ENCODE measurements at places on chromosomes 12 and 14. TPM values are rescaled to one million over a fixed set of nuclear protein-coding genes. Genes with fewer than 3 reads are reported as not detected.

Gene EML5
- 0.69 TPM for total RNA-seq

DNA sequence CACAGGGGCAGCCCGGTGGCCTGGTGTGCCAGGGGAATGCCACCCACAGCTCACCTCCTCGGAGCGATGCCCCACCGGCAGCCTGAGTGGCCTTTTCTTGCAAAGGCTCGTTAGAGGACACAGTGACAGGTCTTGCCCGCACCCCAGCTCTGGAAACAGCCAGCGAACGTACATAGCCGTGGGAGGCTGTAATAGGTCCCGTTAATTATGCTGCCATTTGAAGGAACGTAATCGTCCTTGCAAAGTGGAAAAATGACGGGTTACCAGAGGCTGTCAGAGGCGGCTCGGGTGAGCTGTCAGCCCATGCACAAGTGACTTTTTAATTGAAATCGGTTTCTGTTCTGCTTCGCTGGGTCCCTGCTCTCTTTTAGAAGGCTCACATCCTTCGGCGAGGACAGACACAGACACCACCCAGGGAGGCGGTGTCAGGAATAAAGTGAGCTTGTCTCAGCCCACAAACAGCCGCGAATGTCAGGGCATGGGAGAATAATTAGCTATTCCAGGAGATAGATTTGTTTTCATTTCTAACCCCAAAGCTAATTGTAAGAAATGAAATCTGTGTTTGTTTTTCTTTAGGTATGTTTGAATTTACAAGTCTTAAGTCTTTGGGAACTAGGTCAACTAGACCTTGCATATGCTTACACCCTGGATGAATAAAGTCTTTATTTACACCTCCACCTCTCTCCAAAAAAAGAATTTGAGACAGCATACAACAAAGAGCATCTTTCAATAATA lies 77.2 kb upstream of the RFLNA start:
- no peak overlapping the region for H3K4me3 ChIP-seq
- H3K36me3 ChIP-seq = no peaks in the 10 kb centered on the region
- no peaks in the 10 kb centered on the region for H3K27me3 ChIP-seq
- no peak for DNase-seq

DNA sequence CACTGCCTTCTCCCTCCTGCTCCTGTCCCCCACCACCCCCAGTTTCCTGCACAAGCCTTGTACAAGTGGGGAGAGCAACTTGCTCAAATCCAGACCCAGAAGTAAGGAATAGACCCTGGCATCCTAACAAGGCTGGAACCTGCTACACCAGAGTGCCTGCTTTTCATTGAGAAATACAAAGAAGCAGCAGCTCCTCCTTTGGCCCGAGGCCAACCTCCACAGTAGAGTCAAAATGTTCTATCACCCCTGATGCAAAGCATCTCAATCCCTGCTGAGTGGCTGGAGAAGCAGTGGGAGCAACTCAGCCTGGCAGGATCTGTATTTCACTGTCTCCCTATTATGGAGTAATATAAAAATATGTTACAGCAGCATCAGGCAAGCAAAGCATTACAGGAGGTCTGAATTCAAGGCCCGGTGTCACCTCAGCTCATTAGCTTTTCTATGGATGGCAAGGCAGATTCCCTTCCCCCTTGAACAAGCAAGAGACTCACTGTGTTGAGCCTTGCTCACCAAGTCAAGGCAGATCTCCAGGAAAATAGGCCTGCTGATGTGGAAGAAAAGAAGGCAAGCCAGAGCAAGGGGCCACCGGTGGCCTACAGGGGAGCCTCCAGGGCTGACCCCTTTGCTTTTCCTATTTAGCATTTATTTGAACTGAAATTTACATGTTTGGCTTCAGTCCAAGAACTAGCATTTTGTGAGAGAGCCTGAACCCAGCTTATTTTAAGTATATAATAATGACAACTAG lies 186.3 kb upstream of the EGLN3 start:
- H3K27me3 ChIP-seq = no peaks in the 10 kb centered on the region
- H3K36me3 ChIP-seq = no peaks in the 10 kb centered on the region
- H3K27ac ChIP-seq = no peak overlapping the region

Gene LALBA
- not detected for total RNA-seq

DNA sequence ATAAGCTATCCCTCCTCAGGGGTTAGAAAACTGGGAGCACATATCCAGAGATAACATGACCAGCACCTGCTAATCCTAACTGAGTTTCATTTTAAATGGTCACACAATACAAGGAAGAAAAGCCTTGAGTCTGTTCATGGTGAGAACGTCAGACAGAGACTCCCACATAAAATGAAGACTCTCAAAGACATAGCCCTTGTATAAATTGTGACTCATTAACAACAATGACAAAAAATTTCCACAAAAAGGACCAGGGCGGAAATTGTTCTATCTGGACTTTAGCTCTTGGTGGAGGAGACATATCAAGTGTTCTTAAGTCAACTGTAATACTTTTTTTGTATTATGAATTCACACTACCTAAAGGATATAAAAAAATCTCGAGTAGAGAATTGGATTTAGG lies 313.7 kb upstream of the DCN start:
- no peaks in the 10 kb centered on the region for H3K27me3 ChIP-seq
- no peak for DNase-seq
- H3K4me3 ChIP-seq = no peak overlapping the region
- no peaks in the 10 kb centered on the region for H3K36me3 ChIP-seq
- H3K27ac ChIP-seq = no peak overlapping the region
- H3K4me1 ChIP-seq = no peaks in the 10 kb centered on the region

DNA sequence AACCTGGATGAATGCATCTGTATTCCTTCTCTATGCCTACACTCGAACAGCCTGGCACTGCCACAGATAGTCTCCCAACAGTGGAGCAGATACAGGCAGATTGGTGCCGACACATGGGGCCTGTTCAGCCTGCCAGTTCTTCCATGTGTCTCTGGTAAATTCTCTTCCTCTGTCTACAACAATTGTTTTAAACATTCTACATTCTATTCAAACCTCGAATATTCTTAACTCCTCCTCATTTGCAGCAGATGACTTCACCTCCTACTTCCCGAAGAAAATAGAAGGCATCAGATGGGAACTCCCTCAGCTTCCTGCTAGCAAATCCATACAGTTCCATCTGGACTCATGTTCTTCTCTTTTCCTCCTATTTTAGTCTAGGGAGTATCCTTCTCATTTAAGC lies 43.1 kb upstream of the OTOGL start:
- no peak overlapping the region for H3K4me3 ChIP-seq
- no peaks in the 10 kb centered on the region for H3K36me3 ChIP-seq
- H3K4me1 ChIP-seq = no peaks in the 10 kb centered on the region

Data from CD4-positive, CD25-positive, alpha-beta regulatory T cell (primary cell).